ENCODE measurements at places on chromosomes 4 and X.

GRCh38 chr4:129344058-129344457 is 248.1 kb downstream of the C4orf33 start:
- DNase-seq = peak; percentile 8

GRCh38 chr4:54449999-54450398 is 207.8 kb upstream of the KIT start:
- no peak for DNase-seq

DNA sequence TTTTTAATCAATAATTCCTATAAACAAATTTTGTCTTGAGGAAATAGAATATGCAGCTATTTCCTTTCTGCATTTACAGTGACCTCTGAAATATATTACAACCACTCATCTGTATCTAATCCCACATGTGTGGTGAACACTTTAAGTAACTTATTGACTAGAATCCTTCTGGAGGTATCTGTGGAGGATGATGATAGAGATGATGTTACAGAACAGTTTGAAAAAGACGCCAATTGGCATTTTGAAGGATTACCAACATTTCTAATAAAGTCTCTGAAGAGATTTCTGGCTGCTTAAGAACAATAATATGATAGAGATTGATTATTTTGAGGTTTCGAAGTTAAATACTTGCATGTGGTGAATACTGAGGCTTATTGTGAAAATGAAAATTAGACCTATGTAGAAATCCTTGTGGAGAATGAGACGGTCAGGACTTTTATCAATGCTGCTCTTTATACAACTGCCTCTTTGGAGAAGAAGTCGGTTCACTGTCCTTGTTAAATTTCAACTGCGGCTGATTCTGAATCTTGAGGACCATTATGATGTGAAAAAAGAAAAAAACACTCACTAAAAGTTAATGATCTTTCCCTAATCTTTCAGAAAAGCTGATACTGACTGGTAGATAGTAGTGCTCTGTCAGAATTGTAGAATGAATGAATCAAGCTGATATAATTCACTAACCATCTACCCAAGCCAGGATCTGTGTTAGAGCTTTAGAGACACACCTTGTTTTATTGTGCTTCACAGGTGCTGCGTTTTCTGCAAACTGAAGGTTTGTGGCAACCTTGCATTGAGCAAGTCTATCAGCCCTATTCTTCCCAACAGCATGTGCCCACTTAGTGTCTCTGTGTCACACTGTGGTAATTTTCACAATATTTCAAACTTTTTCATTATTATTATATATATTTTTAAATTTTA is 204.7 kb downstream of the SPRY1 start:
- DNase-seq = no peak

DNA sequence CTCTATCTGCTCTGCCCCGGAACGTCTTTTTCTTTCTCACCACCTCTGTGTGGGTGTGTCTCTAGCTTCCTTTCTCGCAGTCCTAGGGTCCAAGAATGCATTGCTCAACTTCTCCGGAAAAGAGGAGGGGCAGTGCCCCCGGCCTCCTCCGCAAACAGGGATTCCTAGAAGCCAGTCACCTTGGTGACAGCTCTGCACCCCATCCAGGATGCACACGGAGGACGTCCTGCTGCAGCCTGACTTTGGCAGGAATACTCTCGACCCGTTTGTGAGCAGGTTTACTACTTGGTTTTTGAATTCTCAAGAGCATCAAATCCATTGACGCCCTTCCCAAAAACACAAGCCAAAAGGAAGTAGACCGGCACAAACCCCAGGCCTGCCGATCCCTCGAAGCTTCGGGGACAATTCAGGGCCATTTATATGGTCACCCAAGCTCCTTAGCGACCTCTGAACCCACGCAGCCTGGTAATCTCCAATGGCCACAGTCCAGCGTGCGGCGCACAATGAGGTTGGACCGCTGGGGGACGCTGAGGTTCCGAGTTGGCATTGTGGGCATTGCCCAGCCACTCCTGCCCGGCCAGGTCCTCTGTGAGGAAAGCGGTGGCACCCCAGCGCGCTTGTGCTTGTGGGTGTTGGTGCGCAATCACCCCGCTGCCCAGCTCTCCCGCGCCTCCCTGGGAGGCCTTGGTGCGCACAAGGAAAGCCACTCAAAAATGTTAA is 9.8 kb downstream of the NKX3-2 start:
- no peak for DNase-seq

- no peak for DNase-seq
Observed at GRCh38 chr4:188374871-188375270, 235.6 kb downstream of the TRIML1 start.

- no peak for DNase-seq
Observed at GRCh38 chr4:8645753-8646124, 53.2 kb downstream of the CPZ start.

- no peak for DNase-seq
Observed at GRCh38 chr4:128550060-128550459, 259.4 kb upstream of the JADE1 start.
